ENCODE measurements at places on chromosomes 1 and 21.

- DNase-seq = no peak
These were observed 1.1 kb downstream of the ERO1B start for GRCh38 chr1:236280438-236281197.

DNA sequence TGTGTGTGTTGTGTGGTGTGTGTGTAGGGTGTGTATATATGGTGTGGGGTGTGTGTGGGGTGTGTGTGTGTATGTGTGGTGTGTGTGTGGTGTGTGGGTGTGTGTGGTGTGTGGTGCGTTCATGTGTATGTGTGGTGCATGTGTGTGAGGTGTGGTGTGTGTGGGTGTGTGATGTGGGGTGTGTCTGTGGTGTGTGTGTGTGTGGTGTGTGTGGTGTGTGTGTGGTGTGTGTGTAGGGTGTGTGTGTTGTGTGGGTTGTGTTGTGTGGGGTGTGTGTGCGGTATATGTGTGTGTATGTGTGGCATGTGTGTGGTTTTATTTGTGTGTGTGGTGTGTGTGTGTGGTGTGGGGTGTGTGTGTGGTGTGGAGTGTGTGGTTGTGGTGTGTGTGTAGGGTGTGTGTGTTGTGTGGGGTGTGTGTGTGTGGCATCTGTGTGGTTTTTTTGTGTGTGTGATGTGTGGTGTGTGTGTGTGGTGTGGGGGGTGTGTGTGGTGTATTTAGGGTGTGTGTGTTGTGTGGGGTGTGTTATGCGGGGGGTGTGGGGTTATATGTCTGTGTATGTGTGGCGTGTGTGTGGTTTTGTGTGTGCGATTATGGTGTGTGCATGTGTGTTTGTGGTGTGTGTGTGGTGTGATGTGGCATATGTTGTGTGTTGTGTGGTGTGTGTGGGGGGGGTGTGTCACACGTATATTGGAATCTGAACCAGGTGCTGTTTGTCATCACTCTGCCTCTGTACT lies 17.1 kb upstream of the ZBTB21 start:
- DNase-seq = no peak

GRCh38 chr21:38815060-38815405 lies 9.3 kb downstream of the ETS2 start:
- no peak for DNase-seq

DNA sequence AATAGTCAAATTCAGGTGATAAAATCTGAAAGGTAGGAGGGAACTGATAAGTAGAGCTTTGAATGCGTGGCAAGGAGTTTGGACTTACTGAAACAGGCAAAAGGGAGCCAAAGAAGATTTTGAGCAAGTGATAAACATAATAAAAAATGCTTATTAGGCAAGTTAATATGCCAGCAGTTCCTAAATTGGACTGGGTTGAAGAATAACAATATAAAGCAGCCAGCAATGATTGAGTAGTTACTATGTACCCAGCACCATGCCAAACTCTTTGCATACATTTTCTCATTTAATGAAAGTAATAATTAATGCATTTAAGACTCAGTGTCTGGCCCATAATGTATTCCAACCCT lies 23.8 kb upstream of the AHCYL1 start:
- DNase-seq = no peak

- peak; percentile 8 for DNase-seq
These were observed at the start of gene PGM1 for GRCh38 chr1:63593303-63593885. Gene PGM1, plus strand, starts transcription at chr1:63593411. Its CDS starts 78 bp downstream, at chr1:63593489.

DNA sequence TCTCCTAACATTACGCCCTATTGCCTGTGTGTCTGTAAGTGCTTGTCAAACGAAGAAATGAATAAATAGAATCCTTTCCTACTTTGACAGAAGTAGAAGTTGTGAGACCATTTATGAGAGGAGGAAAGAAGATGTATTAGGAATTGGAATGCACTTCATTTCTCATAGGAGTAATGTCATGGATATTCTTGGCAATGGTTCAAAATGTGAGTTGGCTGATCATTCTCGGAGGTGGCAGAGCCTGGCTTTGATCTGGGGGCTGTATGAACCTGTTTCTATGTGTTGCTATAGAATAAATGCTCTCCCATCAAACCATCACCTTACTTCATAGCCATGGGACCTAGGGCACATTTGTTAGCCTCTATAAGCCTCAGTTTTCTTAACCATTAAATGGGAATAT lies 10.1 kb upstream of the SERBP1 start:
- no peak for DNase-seq

DNA sequence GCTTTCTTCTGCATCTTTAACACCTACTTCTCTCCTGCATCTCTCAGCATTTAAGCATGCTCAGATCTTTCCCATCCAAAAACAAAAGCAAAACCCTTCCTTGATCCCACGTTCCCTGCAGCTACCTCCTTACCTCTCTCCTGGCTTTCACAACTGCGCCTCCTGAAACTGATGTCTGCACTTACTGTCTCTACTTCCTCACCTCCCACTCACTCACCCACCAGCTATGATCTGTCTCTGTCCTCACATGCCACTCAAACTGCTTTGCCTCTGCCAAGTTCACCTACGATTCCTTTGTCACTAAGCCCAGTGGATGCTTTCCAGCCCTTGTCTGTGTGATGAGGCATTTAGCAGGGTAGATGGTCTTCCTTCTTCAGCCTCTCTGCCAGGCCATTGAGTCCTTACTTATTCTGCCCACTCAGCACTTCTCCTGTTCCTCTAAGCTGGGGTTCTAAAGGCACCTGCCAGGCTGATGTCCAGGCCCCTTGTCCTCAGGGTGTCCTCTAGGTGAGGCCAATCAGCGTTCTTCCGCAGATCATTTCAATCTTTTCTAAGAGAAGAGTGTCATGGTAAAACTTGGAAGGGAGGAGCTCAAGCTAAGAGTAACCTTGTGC lies 10.0 kb upstream of the GJB3 start:
- no peak for DNase-seq

DNA sequence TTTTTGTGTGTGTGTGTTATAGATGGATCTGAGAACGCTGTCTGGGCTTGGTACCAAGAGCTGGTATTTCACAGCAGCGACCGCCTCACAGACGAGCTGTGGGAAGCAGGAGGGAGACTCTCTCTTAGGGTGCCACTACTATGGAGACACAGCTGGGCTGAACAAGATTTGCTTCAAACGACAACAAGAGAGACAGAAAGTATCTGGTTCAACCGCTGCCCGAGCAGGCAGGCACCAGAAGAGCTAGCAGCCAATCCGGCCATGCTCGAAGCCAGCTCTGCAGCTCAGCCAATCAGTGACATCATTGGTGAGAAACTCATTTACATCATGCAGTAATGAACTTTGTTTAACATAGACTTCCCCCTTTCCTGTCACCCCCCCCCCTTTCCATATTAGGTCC lies 341.3 kb downstream of the USP25 start:
- no peak for DNase-seq
